Hematopoietic multipotent progenitor cell treated with erythropoietin and hydrocortisone succinate and interleukin-3 and kit ligand, for 6 days (in vitro differentiated cells): ENCODE measurements at places on chromosomes 12 and 14.
A peak's percentile ranks its signal among the peaks of the same experiment; 100 is the strongest.

DNA sequence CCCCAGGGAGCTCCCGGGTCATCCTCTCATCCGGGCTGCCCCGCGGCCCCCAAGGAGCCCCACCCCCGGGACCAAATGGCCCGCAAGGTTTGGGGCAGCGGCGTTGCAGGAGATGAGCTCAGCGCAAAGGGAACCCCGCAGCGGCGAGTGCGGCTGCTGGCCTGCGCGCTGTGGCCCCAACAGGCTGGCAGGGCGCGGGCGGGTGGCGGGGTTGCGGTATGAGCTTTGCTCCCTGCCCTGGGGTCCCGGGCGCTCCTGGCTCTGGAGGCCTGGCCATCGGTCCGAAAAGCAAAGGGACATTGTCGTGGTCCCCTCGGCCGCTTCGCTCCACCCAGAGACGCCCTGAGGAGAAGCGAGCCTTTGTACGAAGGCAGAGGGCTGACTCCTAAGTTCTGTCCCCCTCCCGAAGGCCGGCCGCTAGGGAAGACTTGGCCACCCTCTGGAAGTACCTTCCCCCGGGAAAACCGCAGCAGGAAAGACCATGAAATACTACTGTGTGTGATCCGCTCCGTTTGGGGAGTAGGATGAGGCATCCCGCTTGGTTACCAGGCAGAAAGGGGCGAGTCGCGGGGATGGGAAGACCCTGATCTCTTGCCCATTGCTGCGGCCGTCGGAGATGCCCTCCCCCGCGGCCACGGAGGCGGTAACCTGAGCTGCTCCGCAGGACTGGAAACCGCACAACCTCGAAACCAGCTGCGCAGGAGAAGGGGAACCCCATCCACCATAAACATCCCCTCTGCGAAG, 620 bp upstream of the NID2 start:
- DNase-seq: peak; percentile 12

GRCh38 chr14:54338696-54339317, 58.0 kb upstream of the CDKN3 start:
- peak; percentile 7 for DNase-seq

- DNase-seq: no peak
Measured at GRCh38 chr12:102643879-102644575, 163.7 kb upstream of the IGF1 start.

GRCh38 chr12:14896521-14897169, 11.0 kb upstream of the MGP start:
- peak; percentile 93 for DNase-seq

GRCh38 chr14:75040507-75040906, 10.8 kb downstream of the MLH3 start:
- DNase-seq: peak; percentile 70

GRCh38 chr14:52325126-52325525, 11.0 kb downstream of the PTGER2 start:
- DNase-seq: peak; percentile 36

- no peak for DNase-seq
Measured at GRCh38 chr14:65867333-65867732, 454.8 kb downstream of the FUT8 start.

DNA sequence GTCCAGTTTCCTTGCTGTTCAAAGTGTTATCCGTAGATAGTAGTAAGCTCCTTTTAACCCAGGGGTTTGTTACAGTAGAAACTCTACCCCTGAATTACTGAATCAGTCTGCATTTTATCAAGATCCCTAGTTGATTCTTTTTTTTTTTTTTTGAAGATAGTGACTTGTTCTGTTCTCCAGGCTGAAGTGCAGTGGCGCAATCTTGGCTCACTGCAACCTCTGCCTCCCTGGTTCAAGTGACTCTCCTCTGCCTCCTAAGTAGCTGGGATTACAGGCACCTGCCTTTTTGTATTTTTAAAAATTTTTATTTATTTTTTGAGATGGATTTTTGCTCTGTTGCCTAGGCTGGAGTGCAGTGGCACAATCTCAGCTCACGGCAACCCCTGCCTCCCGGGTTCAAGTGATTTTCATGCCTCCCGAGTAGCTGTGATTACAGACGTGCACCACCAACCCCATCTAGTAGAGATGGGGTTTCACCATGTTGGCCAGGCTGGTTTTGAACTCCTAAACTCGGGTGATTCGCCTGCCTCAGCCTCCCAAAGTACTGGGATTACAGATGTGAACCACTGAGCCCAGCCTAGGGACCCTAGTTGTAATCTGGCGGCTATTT, 10.5 kb downstream of the LARP4 start:
- peak; percentile 10 for DNase-seq

DNA sequence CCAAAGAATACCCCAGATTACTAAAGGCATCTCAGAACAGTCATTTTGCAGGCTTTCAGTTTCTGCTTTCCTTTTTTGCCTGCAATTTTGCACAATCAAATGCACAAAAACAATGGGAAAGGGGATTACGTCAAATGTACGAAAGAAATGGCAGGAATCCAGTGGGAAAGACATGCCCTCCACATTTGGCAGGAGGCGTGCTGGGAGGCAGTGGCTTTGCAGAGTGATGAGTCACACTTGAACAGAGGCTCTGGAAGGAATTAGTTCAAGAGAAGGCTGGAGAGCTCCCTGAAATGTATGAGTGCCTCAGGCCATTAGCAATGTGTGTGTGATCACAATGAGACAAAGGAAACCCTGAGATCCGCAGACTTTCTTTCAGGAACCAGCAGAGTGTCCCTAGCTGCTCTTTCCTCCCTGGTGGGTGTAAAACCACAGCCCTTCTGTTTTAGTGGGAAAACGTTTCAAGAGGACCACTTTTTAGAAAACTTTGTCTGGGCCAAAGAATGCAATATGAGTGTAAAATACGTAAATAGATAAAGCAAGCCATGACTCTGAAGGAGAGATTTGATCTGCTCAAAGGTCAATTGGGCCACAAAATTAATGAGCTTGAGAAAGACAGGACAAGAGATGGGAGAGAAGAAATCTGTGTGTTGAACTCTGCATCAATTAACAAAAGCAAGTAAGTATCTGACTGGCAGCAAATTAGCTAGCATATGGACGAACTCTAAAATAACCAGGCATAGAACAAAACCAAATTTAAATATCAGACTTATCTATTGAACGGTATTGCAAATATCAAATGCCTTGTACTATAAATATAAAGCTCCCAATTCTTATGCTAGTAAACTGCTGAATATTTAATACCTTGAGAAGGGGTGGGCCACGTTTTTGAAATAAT, 155.4 kb upstream of the PDE3A start:
- DNase-seq: no peak
